ENCODE measurements at places on chromosomes 12 and 14.

- no peak for DNase-seq
Measured at GRCh38 chr12:51417826-51418225, 6.8 kb upstream of the SLC4A8 start.

GRCh38 chr12:56336361-56337167, 2.1 kb upstream of the IL23A start:
- DNase-seq = no peak

DNA sequence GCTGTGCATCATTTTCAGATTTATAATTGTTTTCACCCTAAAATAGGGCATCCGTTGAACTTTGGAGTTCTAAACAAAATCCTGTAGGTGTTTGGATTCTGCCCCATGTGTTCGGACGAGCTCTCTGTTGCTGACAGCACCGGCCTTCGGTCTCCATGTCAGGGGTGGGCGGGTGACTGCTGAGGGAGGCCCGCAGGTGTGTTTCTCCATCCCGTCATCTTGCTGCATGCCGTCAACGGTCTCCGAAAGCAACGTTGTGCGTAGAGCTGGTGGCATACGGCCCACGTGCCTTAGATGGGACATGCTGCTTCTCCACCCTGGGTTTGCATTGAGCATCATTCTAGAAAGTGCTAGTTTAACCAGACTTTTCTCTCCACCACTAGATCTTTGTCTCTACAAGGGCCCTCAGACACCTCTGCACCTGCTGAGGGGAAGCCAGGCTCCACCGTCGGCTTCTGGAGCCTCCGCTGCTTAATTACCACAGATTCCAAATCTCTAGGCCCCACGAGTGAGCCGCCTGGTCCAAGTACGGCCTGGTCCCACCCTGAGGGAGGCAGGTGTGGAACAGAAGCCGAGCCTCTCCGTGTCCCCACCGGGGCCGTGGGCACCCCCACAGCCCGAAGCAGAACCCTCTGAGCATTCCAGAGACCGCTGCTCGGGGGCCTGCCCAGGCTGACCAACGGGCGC, 15.7 kb upstream of the AMN start:
- DNase-seq = no peak

- DNase-seq = no peak
Measured at GRCh38 chr14:75979071-75979571, 2.7 kb downstream of the TGFB3 start.

DNA sequence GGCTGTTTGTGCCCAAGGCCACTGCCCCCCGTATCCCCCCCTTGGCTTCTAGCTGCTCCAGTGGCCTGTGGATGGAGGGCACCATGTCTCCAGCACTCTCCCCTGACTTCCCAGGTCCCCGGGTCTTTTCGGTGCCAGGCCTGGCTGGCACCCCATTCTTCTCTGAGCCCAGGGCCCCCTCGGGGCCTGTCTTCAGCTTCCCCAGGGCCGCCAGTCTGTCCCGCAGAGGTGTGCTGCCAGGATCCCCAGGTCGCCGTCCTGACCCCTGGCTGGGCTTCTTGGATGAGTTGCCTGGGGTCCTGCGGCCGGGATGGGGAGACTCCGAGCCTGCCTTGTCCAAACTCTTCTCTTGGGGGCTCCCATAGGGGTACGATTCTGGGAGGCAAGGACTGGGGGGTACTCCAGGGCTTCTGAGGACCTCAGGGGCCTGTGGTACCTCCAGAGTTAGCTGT, 32.5 kb downstream of the NCKAP5L start:
- no peak for DNase-seq

- DNase-seq = no peak
Measured at GRCh38 chr12:71980538-71980937, 41.9 kb downstream of the TPH2 start.

DNA sequence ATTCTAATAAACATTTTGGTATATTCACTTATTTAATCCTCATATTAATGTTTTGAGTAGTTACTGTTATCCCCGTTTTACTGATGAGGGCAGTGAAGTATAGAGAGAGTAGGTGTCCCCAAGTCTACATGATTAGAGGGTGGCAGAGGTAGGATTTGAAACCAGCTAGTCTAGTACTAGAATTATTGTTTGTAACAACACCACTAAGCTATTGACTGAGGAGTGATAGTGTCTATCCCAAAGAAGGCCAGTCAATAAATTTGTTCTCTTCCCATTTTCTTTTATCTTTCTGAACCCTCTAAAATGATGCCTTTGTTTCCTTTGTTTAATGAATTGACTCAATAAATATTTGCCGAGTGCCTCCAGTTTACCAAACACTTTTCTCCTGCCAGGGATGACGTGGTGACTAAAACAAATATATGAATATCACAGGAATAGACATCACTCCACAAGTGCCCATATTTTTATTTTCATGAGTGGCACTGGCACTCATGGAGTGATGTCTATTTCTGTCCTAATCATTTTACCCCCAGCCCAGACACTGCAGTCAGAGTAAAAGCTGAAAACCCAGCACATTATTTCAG, 247.5 kb downstream of the SLC16A7 start:
- DNase-seq = no peak

GRCh38 chr12:64072916-64073575, 149.1 kb downstream of the KICS2 start:
- no peak for DNase-seq

GRCh38 chr12:49227713-49228112, 37.2 kb upstream of the TUBA1C start:
- peak; percentile 68 for DNase-seq

- peak; percentile 11 for DNase-seq
Measured at GRCh38 chr12:27012239-27012981, 1.8 kb downstream of the TM7SF3 start.

GRCh38 chr12:57236925-57237595, 7.5 kb downstream of the SHMT2 start:
- DNase-seq = no peak

GRCh38 chr14:85041618-85042017, 488.3 kb upstream of the FLRT2 start:
- peak; percentile 8 for DNase-seq

GRCh38 chr14:68841016-68841809, 48.3 kb upstream of the ZFP36L1 start:
- DNase-seq = no peak

DNA sequence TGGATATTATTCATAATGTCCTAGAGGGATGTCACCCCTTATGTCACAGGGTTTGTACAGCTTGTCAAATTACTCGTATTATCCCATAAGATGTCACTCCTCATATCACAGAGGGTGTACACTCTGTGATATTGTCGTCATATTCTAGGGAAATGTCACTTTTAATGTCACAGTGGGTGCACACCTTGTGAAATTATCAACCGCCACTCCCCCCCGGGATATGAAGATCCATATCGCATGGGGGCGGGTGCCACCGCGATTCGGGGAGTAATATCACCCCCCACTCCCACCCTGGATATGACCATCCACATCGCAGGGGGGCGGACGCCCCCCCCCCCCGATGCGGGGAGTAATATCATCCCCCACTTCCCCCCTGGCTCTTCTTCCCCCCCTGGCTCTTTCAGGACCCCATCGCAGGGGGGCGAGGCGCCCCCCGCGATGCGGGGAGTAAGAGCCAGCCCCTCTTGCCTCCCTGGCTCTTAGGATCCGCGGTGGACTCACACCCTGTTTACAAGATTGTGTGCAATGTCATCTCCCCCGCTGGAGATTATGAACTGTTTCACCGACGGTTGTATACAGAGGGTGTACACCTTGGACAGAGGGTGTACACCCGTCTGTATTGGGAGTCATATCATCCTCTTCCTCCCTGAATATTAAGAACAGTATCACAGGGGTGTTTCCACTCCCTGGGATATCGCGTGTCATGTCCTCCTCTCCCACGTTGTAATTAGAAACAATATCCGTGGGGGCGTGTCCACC, 92.8 kb downstream of the FRMD6 start:
- DNase-seq = no peak

- peak; percentile 71 for DNase-seq
Measured at GRCh38 chr14:23009483-23009938, 432 bp downstream of the C14orf93 start.

GRCh38 chr12:182381-182892, 31.5 kb downstream of the SLC6A12 start:
- no peak for DNase-seq
